ENCODE measurements at places on chromosomes 12 and 14.
A peak's percentile ranks its signal among the peaks of the same experiment; 100 is the strongest.

DNA sequence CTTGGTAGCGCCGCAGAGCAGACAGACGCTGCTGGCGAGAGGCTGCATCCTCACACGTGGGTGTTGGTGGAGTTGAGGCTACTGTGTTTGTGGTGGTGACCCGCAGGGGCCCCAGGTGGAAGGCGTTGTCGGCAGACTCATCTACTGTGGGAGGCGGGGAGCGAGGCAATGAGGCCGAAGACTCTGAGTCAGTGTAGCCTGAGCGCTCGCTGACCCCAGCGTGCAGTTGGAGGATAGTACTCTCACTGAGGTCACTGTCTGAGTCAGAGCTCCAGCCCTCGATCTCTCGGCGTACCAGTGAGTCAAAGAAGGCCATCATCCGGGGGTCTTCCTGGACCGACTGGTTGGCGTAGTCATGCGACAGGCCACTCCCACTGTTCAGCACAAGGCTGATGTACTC lies 76.0 kb upstream of the ACTN1 start:
- no peak for DNase-seq

DNA sequence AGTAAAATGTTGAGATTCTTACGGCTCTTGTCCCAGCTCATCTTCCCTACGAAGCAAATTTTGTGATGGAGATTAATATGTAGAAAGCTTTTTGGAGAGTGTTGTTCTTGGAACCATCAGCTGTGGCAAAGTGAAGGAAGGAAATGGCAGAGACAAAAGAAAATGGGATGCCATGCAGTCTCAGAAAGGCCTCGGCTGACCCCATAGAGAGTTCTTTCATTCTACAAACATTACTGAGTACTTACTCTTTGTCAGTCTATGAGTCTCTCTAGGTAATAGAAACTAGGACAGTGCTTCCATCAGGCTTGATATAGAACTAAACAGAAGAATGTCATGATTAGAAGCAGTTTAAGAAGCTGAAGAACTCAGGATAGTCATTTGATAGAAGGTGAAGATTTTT lies 134.1 kb downstream of the PLEKHA5 start:
- no peak for DNase-seq

DNA sequence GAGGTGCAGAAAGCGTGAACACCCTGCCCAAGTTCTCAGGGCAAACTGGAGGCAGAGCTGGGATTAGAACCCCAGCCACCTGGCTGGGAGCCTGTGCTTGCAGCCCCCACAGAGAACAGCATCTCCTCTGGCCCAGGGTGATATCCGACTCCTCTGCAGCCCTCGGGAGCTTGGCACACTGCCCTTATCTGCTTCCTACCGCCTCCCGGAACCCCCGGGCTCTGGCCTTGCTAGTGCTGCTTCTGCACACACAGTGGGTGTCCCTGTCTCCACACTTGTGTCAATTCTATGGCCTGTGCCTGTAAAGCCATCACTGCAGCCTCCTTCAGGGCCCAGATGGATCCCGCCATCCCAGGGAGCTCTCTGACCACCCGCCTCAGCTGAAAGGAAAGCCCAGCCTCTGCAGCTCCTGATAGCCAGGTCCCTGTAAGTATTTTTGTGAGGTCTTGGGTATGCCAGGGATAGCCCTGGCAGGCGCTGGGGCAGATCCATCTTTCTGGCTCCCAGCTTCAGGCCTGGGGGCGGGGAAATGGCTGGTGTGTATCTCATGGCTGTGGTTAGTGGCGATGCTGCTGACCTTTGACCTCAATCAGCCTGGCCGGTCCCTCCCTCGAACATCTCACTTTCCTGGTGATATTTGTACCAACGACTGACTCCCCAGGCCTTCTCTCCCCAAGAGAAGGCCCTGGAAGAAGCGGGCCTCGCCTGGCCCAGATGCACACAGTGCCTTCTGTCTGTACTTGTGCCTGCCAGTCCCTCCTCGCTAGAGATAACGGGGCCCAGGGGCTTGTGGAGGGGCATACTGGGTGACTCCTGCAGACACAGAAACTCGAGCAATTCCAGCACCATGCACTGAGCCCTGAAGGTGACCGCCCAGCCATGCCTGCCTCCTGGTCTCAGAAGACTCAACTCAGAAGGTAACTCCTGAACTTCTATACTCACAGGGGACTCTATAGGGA lies 183.8 kb downstream of the CALM1 start:
- no peak for DNase-seq

- DNase-seq: no peak
These were observed 10.0 kb downstream of the MARK3 start for GRCh38 chr14:103395244-103395643.

GRCh38 chr14:92122351-92122677 lies 545 bp downstream of the CPSF2 start:
- peak; percentile 83 for DNase-seq

DNA sequence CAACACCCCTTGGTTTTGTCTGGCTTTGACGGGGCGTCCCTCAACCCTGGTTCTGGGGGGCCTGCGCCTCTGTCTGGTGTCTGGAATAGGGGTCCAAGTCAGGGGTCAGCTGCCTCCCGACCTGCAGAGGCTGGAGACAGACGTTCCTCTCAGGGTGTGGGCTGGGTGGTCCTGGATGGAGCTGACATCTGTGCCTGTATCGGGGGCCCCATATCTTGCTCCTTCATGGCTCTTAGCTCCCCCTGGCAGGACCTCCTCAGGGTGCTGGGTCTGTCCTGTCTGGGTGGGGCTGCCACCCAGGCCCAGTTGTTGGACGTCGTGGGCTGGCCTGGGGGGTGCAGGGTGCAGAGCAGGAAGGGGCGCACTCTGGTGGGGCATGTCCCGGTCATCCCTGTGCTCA lies 374.8 kb downstream of the TMEM121 start:
- DNase-seq: no peak

- no peak for DNase-seq
These were observed 91.4 kb downstream of the CALM1 start for GRCh38 chr14:90488256-90488655.

- DNase-seq: no peak
These were observed 44.8 kb downstream of the WDR20 start for GRCh38 chr14:102184316-102185035.

DNA sequence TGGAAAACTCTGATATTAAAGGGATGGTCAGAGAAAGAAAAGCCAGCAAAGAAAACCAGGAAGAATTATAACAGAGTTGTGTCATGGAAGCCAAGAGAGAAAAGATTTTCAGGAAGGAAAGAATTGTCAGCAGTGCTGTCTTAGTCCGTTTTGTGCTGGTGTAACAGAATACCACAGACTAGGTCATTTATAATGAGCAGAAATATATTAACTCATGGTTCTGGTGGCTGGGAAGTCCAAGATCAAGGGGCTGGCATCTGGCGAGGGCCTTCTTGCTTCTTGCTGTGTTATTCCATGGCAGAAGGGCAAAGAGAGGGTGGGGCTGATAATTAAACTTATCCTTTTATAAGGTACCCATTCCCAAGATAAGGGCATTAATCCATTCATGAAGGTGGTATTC lies 6.4 kb upstream of the INHBE start:
- DNase-seq: no peak

DNA sequence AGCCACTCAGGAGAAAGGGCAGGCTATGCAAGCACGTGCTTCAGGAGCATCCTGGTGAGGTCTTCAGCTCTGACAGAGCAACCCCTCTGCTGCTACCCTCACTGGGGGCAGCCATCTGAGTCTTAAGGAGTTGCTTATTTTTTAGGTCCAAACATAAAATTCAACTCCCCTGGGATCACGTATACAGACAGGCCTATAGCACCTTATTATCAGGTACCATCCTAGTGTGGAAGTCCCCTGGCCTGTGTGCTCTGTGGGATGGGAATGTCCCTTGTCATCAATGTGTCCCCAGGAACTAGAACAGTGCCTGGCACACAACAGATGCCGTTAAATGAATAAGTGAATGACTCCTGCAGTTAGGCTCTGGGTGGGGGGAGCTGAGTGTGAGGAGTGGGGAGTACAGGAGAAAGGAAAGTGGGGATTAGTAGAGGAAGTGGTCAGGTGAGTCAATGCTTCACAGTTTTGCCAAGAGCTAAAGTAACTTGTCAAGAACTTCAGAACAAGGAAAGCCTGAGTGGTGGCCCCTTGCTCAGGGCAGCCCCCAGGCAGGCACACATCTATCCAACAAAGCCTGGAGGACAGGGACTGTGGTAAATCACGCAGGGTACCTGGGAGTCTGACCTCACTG lies 33.5 kb downstream of the DAD1 start:
- no peak for DNase-seq

- DNase-seq: no peak
These were observed 152.2 kb upstream of the RASSF8 start for GRCh38 chr12:25806271-25806670.

DNA sequence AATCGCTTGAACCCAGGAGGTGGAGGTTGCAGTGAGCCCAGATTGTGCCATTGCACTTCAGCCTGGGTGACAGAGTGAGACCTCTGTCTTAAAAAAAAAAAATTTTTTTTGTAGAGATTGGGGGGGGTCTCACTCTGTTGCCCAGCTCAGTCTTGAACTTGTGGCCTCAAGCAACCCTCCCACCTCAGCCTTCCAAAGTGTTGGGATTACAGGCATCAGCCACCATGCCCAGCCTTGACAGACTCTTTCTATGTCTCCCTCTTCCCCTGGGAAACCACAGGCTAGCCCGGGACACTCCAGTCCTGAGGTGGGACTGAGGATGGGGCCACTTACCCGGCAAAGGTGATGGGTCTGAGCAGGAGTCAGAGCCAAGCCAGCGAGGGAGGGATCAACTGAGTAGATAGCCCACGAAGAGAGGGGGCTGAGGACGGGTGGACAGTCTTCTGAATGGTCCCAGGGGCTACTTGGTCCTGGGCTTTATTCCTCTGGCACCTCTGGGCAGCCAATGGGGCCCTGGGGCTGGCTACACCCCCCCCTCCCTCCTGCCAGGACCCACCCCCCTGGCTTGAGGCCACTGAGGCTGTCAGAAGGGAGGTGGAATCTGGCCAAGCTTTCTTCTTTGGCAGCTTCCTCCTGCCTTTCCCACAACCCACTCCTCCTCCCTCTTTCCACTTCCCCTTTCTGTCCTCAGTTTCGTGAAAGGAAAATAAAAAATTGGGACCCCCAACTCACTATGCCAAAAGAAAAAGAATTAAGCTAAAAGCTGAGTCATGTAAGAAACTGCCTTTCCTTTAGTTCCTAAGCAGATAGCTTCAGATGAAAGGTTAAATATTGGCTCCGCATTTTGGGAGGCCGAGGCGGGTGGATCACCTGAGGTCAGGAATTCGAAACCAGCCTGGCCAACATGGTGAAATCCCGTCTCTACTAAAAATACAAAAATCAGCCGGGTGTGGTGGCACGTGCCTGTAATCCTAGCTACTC lies at the start of gene SDS:
Gene SDS, minus strand, starts transcription at position 453 of the 981 bp plus-strand sequence. CDS start 4,179 bp downstream, outside the sequence.
- no peak for DNase-seq

DNA sequence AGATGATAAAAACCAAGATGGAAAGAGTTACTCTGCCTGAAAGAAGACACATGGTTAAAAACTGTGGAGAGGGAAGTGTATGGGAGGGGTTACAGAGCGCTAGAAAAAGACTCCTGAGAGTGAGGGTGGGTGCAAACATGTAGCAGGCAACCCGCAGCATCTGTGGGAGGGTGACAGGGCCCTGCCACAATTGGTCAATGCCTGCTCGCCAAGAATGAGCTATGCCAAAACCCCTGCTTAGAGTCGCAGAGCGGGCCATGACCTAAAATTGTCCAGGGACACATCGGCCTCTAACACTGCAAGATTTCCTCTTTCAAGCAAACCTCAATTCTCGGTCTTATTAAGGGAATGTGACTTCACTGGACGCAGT lies 700 bp downstream of the PRKAG1 start:
- DNase-seq: no peak

DNA sequence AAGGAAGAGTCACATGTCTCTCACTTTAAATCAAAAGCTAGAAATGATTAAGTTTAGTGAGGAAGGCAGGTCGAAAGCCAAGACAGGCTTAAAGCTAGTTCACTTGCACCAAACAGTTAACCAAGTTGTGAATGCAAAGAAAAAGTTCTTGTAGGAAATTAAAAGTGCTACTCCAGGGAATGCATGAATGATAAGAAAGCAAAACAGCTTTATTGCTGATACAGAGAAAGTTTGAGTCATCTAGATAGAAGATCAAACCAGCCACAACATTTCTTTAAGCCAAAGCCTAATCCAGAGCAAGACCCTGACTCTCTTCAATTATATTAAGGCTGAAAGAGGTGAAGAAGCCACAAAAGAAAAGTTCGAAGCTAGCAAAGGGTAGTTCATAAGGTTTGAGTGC lies 193.6 kb downstream of the MSRB3 start:
- no peak for DNase-seq

DNA sequence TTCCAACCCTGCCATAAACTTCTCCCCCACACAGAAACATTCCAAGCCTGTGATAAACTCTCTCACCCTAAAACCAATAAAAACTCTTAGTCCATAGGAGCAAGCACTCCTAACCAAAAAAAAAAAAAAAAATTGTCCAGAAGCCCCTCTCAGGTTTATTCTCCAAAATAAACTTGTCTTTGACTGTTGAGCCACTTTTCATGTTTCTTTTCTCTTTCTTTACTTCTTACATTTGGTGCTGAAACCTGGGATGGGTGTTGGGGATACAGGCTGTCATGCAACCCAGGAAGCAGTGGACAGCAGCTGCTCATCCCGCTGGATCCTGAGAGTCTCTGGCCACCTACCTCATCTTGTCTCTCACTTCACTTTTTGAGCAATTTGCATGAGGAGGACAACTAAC lies 2.0 kb upstream of the ADAM20 start:
- no peak for DNase-seq

DNA sequence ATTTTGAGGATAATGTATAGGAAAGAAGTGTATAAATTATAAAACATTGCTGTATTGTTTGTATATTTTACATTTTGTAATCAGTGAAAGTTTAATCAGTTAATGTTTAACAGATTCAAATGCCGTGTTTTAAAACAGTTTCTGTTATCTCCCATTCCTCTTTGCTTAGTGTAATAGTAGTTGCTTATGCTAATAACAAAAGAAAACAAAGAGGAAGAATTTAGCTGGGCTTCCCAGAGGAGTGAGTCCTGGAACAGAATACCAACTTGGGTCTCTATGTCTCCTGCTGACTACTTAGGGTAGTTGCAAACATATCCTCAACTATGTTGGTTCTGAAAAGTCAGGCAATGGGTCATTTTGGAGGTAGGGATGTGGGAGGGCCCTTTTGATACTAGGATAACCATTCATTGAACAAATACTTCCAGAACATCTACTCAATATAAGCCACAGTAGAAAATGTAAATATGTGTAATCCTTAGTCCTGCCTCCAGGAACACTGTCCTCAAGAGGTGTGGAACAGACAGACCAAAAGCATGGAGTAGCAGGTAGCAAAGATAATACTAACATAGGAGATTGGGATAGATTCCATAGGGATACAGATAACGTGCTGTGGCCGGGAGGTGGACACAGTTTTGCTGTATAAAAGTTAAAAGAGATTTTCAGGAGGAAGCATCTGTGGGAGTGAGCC lies 36.1 kb upstream of the EVL start:
- DNase-seq: no peak

- no peak for DNase-seq
These were observed 5.3 kb downstream of the BHLHE41 start for GRCh38 chr12:26119391-26119989.

- DNase-seq: no peak
These were observed 1.4 kb downstream of the FZD10 start for GRCh38 chr12:130163461-130164215.

All from NCI-H1417 (cell line).